ENCODE measurements at places on chromosomes 1 and 21. TPM values are rescaled to one million over a fixed set of nuclear protein-coding genes. Genes with fewer than 3 reads are reported as not detected.

- no peaks in the 10 kb centered on the region for H3K36me3 ChIP-seq
- no peak for DNase-seq
- no peaks in the 10 kb centered on the region for H3K4me1 ChIP-seq
- H3K27me3 ChIP-seq = no peaks in the 10 kb centered on the region
- no peak overlapping the region for H3K27ac ChIP-seq
Measured at GRCh38 chr1:114128293-114128692, 25.4 kb downstream of the SYT6 start.

- DNase-seq = no peak
- H3K4me1 ChIP-seq = peaks cover 18% of the 10 kb centered on the region
- H3K4me3 ChIP-seq = no peak overlapping the region
- H3K36me3 ChIP-seq = no peaks in the 10 kb centered on the region
- H3K27ac ChIP-seq = no peak overlapping the region
Measured at GRCh38 chr1:11052839-11053757, 6.1 kb upstream of the MASP2 start.

DNA sequence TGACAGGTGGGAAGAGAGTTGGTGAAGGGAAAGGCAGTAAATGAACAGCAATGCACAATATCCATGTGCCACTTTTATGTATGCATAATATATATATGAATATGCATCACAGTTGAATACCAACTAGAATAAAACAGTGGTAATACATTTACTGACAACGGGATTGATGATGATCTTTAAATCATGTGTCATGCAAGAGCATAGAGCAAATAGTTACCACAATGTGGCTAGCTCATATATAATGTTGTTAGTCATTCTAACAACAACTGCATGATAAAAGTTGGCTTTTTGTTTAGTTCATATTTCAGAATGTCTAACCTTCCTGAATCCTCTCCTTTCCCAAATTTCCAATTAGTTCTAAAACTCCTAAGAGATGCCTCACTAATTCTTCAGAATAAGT is 46.4 kb downstream of the GORAB start:
- DNase-seq = no peak
- H3K27ac ChIP-seq = no peak overlapping the region
- no peaks in the 10 kb centered on the region for H3K4me1 ChIP-seq
- H3K36me3 ChIP-seq = no peaks in the 10 kb centered on the region
- H3K27me3 ChIP-seq = no peaks in the 10 kb centered on the region

DNA sequence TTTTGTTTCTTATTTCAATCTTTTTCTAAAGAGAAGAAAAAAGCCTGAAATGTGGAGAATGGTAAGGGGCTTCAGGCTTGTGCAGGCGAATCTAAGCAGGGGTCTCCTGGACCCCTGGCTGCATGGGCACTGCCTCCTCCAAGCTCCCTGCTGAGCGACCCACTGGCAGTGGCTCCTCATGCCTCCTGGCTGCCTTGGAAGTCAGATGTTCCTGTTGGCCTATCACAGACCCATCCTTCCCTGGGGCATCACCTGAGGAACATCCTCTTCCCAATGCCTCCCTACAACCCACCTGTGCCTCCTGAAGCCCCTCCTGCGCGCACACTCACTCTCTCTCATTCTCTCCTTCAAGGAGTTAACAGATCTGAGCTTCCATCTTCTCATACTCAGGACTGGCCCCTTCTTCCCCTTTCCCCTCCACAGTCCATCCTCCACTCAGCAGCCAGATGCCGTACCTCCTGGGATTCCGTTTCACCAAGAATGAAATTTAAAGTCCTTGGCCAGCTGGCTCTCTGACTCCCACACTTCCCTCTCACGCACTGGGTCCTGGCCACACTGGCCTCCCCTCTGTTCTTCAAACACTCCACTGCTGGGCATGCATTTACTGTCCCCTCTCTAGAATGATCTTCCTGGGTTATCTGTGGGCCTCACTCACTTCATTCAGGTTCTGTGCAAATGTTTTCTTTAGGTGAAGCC is 41.7 kb downstream of the AZIN2 start:
- H3K27ac ChIP-seq = no peak overlapping the region
- DNase-seq = no peak
- H3K4me3 ChIP-seq = no peak overlapping the region
- H3K4me1 ChIP-seq = peaks cover 8% of the 10 kb centered on the region

- H3K27me3 ChIP-seq = no peaks in the 10 kb centered on the region
- peaks cover 43% of the 10 kb centered on the region for H3K4me1 ChIP-seq
- peak overlapping the region; percentile 52 for H3K27ac ChIP-seq
- H3K36me3 ChIP-seq = no peaks in the 10 kb centered on the region
- no peak overlapping the region for H3K4me3 ChIP-seq
Measured at GRCh38 chr21:33286600-33287456, 20.7 kb downstream of the IL10RB start.

DNA sequence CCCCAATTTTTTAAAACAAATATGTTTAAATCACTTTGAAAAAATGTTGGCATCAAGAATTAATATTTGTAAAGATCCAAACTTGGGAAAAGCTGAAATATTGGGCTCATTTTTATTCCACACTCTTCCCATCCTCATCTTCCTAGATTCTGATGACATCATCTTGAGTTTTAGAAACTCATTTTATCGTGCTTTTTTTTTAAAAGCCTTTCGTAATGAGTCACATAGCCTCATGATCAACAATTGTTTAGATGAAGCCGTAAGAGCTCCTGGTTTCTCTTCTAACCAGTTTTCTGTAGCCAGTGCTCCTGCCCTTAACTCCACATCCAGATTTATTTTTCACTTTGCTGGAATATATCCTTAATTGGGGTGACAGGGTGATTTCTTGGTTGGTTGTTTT is 78.6 kb downstream of the POFUT2 start:
- no peak for DNase-seq
- no peaks in the 10 kb centered on the region for H3K27me3 ChIP-seq
- H3K4me1 ChIP-seq = no peaks in the 10 kb centered on the region
- H3K27ac ChIP-seq = no peak overlapping the region
- H3K36me3 ChIP-seq = peaks cover 86% of the 10 kb centered on the region
- no peak overlapping the region for H3K4me3 ChIP-seq

GRCh38 chr1:25111706-25112105 is 120.6 kb downstream of the SYF2 start:
- H3K4me1 ChIP-seq = no peaks in the 10 kb centered on the region
- H3K27ac ChIP-seq = no peak overlapping the region
- no peak for DNase-seq
- H3K36me3 ChIP-seq = no peaks in the 10 kb centered on the region
- no peak overlapping the region for H3K4me3 ChIP-seq

GRCh38 chr1:51714374-51715019 is 97.6 kb downstream of the OSBPL9 start:
- no peak overlapping the region for H3K4me3 ChIP-seq
- H3K27me3 ChIP-seq = no peaks in the 10 kb centered on the region
- H3K36me3 ChIP-seq = no peaks in the 10 kb centered on the region
- no peaks in the 10 kb centered on the region for H3K4me1 ChIP-seq

GRCh38 chr1:230266456-230266855 is 159.7 kb downstream of the PGBD5 start:
- no peak overlapping the region for H3K4me3 ChIP-seq
- H3K4me1 ChIP-seq = peaks cover 30% of the 10 kb centered on the region
- no peak for DNase-seq
- H3K27me3 ChIP-seq = no peaks in the 10 kb centered on the region
- H3K36me3 ChIP-seq = no peaks in the 10 kb centered on the region

DNA sequence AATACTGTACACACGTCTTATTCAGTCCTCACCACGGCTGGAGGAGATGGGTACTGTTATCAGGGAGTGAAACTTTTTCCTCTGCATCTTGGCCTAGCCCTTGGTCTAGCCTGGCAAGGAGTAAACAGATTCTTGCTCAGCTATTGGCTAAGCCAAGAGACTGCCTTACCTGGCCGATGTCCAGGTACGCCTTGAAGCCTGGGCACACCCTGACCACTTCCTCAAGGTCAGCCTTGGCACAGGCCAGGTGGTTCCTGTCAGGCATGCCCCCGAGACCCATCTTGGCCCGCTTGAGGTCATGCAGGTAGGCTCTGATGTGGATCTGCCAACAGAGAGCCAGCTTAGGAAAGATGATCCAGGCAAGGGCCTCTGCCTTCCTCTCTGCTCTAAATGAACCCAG is 17.8 kb upstream of the PARS2 start:
- no peak overlapping the region for H3K27ac ChIP-seq
- H3K4me1 ChIP-seq = no peaks in the 10 kb centered on the region
- H3K36me3 ChIP-seq = no peaks in the 10 kb centered on the region
- no peak for DNase-seq
- H3K27me3 ChIP-seq = peaks cover 23% of the 10 kb centered on the region

GRCh38 chr1:156379420-156380165 is 10.6 kb downstream of the RHBG start:
- no peaks in the 10 kb centered on the region for H3K27me3 ChIP-seq
- no peaks in the 10 kb centered on the region for H3K36me3 ChIP-seq
- no peak for DNase-seq
- peaks cover 4% of the 10 kb centered on the region for H3K4me1 ChIP-seq
- H3K4me3 ChIP-seq = no peak overlapping the region

DNA sequence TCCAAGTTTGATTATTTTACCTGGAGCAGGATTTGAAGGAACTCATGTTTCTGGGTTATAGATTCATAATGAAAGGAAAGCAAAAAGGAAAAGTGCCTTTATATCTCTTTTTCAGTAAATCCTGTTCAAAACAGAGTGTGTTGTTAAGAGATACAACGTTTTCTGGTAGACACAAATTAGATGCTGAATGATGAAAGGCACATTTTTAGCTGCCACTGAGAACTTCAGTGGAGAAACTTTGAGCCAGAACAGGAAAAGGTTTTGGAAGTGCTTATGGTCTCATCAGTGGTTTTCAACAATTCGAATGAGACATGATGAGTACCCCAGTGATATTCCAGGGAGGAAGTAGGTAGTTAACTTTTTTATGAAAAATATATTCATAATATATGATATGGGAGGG is 338.0 kb upstream of the C1orf87 start:
- no peak overlapping the region for H3K4me3 ChIP-seq
- no peak overlapping the region for H3K27ac ChIP-seq
- H3K27me3 ChIP-seq = no peaks in the 10 kb centered on the region
- no peaks in the 10 kb centered on the region for H3K4me1 ChIP-seq
- H3K36me3 ChIP-seq = no peaks in the 10 kb centered on the region

- no peak overlapping the region for H3K4me3 ChIP-seq
- no peak for DNase-seq
- H3K4me1 ChIP-seq = peaks cover 20% of the 10 kb centered on the region
- no peaks in the 10 kb centered on the region for H3K27me3 ChIP-seq
- H3K27ac ChIP-seq = no peak overlapping the region
- peaks cover 60% of the 10 kb centered on the region for H3K36me3 ChIP-seq
Measured at GRCh38 chr1:1219341-1219740, 5.4 kb upstream of the TNFRSF4 start.

- no peaks in the 10 kb centered on the region for H3K36me3 ChIP-seq
- no peaks in the 10 kb centered on the region for H3K27me3 ChIP-seq
- no peak for DNase-seq
Measured at GRCh38 chr1:92958203-92958970, 2.9 kb downstream of the DIPK1A start.

DNA sequence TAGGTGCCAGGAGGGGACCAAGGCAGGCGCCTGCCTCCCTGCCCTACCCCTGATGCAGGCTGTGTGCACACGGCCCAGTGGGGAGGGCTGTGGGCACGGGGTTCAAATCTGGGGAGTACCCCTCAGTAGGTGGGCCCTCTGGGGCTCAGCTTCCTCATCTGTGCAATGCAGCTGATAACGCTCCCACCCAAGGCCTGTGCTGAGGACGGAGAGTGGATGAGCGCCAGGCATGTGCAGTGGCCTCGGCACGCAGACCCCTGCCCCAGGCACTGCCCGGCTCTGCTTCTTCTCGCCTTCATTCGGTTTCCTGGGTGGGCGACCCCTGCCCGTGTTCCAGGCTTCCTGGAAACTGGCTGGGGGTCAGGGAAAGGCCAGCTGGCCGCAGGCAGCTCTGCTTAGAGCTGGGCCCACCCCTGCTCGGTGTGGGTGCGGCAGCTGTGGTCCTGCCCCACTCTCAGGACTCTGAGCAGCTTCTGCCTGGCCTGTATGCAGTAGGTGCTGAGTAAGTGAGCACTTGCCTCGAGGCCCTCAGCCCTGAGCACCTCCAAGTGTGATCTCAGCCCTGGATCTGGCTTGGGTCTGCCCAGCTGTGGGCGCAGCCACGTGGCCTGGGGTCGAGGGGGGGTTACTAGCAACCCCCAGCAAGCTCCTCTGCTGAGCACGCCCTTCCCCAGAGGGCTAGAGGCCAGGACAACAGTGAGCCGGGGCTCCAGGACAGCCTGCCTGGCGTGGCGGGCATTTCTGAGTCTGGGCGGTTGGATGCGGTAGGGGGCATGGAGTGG is 11.9 kb upstream of the TNFRSF14 start:
- peaks cover 69% of the 10 kb centered on the region for H3K4me1 ChIP-seq
- H3K4me3 ChIP-seq = no peak overlapping the region
- H3K27me3 ChIP-seq = no peaks in the 10 kb centered on the region

DNA sequence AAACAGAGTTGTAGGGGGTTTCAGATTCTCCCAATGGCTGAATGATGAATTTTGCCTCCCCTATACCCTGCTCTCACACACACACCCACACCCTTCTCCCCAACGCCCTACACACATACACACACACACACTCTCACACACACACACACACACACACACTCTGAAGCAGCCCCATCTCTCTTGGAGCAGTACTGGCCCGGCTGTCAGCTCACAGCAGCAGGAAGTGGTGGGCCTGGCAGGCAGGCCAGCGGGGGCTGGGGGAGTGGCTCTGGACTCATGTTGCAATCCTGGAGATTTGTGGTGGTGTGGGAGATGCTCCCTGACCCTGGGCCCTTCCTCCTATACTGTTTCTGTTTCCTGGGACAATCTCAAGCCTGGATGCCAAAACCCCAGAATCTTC is 2.2 kb downstream of the IKBKE start:
- no peak overlapping the region for H3K4me3 ChIP-seq
- DNase-seq = no peak
- H3K4me1 ChIP-seq = peaks cover 35% of the 10 kb centered on the region
- no peaks in the 10 kb centered on the region for H3K36me3 ChIP-seq
- H3K27me3 ChIP-seq = no peaks in the 10 kb centered on the region

DNA sequence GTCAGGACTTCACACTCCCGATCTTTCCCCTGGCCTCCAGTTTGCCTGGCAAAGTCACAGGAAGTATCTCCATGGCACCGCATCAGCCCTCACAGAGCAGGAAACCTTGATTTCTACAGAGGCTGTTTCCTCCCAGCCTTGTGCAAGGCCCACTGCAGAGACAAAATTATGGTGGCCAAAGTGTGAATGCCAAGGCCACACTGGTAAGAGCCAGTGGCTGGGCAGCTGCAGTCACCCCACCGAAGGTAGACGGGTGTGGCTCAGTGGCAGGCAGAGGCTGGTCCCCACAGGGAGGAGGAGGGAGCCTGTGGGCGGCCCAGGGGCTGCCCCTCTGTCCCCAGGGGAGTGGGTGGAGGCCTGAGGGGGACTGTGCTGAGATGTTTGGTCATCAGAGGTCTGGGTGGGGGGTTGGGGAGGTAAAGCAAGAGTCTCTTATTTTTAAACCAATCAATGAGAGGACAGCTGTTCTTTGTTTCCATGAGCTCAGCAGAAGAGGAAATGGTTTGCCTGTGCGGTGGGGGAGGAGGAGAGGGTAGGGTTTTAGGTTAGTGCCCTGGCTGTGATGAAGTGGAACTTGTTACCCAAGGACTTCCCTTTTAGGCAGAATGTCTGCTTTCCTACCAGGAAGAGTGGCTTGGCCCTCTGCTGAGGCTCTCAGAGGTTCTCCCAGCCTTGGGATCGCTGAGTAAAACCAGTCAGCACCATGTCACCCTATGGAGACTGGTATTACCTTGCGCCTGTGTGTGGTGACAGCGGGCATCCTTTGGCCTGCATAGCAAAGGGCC is 18.0 kb upstream of the BTG2 start:
- H3K27ac ChIP-seq = peak overlapping the region; percentile 84
- H3K27me3 ChIP-seq = no peaks in the 10 kb centered on the region
- H3K4me1 ChIP-seq = peaks cover 78% of the 10 kb centered on the region
- DNase-seq = peak; percentile 55
- no peaks in the 10 kb centered on the region for H3K36me3 ChIP-seq

AGBL4 gene
- 0.79 TPM for total RNA-seq

TBX15 gene
- total RNA-seq = 0.49 TPM

ANXA9 gene
- not detected for total RNA-seq

OPRD1 gene
- not detected for total RNA-seq
